Skeletal muscle tissue (tissue), 5 donors: ENCODE measurements at places on chromosomes 2 and 18. TPM values are rescaled to one million over a fixed set of nuclear protein-coding genes. Genes with fewer than 3 reads are reported as not detected.

GALNT5 gene
- total RNA-seq, result 3.1 TPM

FAM237A gene
- not detected for total RNA-seq

FHOD3 gene
- total RNA-seq, result 15.7 TPM

ARHGAP15 gene
- total RNA-seq, result 33.9 TPM

PAX3 gene
- 0.52 TPM for total RNA-seq

STPG4 gene
- total RNA-seq, result not detected

DHRS9 gene
- total RNA-seq, result 2.1 TPM

IFIH1 gene
- total RNA-seq, result 2.1 TPM

CSRNP3 gene
- 18.8 TPM for total RNA-seq

GAL3ST2 gene
- total RNA-seq, result not detected

ITGB6 gene
- total RNA-seq, result 17.2 TPM

RAD51AP2 gene
- not detected for total RNA-seq

CCDC178 gene
- not detected for total RNA-seq

KLHL29 gene
- 3.7 TPM for total RNA-seq

NLRC4 gene
- 1.6 TPM for total RNA-seq

NGEF gene
- total RNA-seq, result 2.6 TPM

ITGAV gene
- total RNA-seq, result 62.1 TPM

SOCS6 gene
- 17.7 TPM for total RNA-seq

MOCOS gene
- total RNA-seq, result 0.52 TPM

UPP2 gene
- not detected for total RNA-seq

IL18R1 gene
- 0.52 TPM for total RNA-seq
